Activated CD8-positive, alpha-beta memory T cell treated with anti-CD3 and anti-CD28 coated beads, Interleukin-2, amount 50 U/mL, for 4 hours (primary cell): ENCODE measurements at places on chromosomes 5 and 9.

DNA sequence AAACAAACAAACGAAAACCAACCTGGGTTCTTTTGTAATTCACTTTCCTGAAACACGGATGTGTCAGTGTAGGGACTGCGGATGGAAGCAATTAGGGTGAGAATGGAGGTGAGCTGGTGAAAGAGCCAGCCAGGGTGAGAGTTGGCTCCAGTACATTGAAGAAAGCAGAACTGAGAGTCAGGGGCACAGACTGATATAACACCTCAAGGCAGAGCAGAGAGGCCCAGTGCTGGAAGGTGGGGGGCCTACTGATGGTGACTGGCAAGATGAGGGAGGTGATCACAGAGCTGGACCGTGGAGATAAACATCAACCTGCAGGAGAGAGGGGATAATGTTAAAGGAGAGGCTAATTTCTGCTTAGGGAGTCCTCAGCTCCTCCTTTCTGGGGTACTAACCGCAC lies 221.1 kb downstream of the MAN2A1 start:
- DNase-seq = no peak

- no peak for DNase-seq
Measured at GRCh38 chr5:6574537-6575245, 58.2 kb downstream of the NSUN2 start.

DNA sequence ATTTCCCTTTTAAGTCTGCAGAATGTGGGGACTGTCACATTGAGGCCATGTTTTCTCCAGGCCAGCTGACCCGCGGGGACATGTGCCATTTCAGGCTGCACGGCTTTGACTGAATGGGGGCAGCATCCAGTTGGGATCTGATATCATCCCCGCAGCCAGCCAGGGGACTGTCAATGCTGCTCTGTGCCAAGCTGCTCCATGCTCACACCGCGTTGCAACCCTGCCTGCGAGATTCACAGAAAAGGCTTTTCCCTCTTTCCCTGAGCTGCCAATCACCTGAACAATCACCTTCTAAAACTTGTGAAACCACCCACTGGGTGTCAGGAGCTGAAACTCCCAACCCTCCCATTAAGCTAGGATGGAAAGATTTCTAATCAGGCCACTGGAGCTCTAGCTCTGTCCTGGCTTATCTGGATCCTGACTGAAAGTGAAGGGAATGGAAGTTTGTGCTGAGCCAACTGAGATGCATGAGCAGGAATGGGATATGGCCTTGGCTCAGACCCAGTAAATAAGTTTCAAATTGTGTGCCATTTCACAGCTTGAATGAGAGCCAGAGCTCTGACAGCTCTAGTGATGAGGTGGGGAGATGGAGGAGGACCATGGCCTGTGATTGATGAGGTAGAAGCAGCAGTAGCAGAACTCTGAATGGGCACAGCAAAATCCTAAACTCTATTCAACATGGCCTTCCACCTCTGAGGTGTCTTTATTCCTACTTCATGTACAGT lies 34.5 kb upstream of the ZNF366 start:
- no peak for DNase-seq

GRCh38 chr5:176726746-176727527 lies 79.7 kb downstream of the TSPAN17 start:
- no peak for DNase-seq

GRCh38 chr9:33025572-33026342 lies 684 bp downstream of the DNAJA1 start:
- DNase-seq = peak; percentile 76

DNA sequence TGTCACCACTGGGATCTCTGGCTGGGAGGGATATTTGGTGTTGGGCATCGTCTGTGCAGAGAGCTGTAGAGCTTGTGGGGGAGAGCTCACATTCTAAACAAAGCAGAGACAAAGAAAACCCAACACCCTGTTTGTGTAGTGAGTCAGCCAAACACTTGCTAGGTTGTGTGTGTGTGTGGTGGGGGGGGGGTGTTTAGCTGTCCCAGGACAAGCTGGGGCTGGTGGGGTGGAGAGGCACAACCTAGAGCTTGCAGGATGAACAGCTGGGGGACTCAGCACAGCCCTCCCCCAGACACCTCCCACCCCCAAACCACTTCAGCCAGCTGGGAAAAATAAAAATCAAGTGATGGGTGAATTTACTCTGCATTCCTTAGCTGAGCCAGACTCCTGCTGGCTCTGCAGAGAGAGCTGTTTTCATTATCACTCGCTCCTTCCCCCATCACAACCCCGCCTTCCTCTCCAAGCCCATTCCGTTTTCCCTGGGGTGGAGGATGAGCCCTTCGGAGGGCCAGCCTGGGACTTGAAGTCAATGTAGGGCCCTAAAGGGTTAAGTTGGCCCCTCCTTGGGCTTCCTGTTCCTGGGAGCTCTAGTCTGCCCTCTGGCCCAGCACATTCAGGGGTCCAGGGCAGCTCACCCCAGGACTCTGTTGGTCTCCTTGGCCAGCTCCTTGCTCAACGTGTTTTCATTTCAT lies 2.6 kb downstream of the OLFML2A start:
- DNase-seq = no peak

DNA sequence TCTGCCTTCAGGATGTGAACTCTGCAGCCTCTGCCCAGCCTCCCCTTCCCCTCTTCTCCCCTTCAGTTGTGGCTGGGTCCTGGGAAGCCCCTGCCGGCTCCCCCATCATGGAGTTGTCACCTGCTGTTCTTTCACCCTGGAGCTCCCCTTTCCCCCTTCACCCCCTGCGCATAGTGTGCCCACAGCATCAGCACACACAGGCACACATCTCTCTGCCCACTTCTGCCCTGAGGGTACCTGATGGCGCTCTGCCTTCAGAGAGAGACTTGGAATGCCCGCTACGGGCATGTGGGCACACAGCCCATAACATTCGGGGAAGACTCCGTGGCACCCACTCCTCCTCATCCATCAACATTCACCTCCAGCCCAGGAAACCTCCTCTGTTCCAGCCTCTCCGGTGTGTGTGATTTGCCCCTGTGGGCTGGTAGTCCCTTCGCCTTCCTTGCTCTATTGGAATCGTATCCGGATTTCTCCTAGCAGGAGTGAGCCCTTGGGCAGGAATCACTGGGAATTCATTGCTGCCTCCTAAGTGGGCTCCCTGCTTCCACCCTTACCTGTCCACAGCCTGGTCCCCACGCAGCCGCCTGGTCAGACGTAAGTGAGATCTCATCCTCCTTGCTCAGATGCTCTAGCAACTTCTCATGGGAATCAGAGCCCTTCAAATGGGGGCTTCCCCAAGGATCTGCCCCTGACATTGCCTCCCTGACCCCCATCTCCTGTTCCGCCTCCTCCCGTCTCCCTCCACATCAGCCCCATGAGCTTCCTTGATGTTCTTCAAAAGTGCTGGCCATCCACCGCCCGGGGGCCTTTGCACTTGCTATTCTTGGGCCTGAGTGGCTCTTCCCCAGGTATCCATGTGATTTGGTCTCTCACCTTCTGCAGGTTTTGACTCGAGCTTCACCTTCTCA lies 61.5 kb upstream of the CTSL start:
- DNase-seq = no peak

DNA sequence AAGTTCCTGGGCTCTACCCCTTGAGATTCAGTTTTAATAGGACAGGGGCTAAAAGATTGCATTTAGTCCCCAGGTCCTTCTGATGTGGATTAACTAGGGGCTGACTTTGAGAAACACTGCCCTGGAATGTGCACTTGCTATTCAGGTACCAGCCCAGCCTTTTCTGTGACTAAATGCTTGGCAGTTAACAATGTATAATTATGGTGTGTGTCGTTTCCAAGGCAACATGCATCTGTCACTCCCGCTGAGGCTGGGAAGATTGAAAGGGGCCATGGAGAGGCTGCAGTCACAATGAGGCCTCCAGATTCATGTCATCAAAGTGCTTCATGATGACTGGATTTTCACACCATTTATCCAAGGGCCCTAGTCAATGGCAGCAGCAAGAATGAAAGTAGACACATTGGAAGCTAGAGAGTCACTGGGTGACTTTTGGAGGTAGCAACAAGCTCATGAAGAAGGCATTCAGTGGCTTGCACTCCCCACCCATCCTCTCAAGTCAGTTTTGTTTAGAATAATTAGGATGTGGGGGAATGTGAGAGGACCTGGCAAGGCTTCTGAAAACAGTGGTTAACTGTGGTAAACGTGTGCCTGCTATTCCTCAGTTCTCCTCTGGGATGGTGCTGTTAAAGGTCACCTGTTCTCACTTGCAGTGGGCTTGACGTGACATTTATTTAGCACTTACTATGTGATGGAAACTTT lies 28.3 kb downstream of the RAI14 start:
- DNase-seq = no peak

GRCh38 chr5:168962306-168962705 lies 338.6 kb downstream of the SLIT3 start:
- DNase-seq = no peak

DNA sequence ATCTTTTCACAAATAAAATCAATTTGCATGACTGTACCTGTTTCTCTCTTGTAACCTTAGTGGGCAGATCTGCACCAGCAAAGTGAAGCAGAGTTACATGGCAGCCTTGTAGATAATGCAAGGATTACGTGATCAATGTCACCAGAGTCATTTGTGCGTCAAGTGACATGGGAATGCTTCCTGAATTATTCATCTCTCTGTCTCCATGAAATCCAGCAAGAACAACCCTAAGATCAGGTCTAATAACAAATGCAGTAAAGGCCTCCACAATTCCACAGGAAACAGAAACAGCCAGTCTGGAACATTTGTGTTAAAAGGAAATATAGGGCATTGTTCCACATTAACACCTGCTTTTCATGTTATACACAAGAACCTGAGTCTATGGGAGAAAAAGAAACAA lies 7.8 kb downstream of the GZMA start:
- no peak for DNase-seq

DNA sequence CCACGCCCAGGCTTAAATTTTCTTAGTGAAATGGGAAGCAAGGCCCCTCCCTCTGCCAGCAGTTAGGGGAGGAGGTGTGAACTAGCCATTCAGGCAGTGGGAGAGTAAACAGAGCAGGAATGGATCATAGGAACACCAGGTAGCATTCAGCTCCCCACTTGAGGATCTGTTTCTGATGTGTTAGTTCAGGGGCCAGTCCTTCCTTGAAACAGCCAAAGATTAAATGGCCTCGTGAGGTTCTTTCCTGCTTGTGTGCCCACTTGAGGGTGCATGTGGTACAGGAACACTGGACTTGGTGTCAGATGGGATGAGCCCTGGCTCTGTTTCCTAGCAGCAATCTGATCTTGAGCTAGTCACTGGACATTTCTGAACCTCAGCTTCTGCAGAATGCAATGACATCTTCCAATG lies 21.2 kb downstream of the FAXDC2 start:
- DNase-seq = no peak

DNA sequence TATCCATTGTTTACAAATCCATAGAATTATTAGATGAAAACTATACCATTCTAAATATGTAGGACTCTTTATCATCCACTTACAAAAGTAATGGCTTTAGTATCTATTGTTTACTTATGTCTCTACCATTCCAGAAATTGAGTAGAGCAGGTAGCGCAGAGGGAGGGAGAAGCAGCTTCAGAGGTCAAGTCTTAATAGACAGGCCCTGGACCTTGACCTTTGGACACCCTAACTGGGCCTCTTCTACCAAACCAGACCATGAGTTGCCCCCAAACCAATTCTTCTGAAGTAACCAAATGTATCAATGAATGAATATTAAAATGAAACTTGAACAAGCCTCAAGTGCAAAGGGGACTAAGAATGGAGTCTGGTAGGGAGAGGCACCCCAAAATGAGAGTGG lies 124.9 kb upstream of the ANKRD55 start:
- no peak for DNase-seq

DNA sequence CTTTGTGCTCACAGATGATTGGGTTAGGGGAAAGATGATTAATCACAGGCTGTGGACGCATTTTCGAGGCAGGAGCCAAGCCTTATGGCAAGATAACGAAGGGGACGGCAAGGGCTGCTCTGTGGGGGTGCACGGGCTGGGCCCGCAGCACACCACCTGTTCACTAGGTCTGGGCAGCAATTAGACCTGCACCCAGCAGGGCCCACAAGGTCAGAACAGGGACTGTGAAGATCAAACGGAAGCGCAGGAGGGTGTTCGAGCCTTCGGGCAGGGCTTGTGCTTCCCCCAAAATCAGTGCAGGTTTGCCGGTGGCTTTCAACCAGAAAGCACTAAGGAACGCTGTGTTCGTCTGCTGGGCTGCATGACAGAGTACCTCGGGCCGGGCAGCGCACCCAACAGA lies 73.7 kb downstream of the UBE2QL1 start:
- DNase-seq = no peak

DNA sequence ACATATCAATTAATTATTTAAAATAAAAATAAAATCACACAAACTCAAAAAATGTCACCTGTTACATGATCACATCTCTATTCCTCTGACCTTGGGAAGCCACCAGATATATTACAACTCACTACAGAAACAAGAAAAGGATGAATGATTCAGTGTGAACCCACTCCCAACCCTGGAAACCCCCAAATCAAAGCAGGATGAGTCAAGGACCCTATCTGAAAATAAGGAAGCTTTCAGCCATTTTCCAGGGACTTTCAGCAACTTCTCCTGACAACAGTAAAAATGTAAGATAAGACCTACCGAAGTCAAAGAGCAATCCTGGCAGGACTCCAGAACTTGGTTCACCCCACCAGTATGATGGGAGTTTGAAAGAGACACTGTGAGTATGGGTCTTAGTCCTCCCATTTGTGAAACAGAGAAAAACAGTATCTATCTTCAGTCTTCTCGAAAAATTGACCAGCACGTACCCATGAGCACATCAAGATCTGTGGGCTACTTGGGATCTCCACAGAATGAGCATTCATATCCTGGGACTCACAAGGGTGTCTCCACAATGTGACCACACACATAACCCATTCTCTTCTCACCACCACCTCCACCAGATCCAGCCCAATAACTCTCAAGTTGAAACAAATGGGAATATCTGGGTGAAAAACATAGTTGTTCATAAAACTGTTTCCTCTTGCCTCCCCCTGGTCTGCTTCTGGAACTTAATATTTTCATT lies 9.9 kb downstream of the NRG2 start:
- DNase-seq = no peak
